ENCODE measurements at places on chromosomes 11 and 22.

DNA sequence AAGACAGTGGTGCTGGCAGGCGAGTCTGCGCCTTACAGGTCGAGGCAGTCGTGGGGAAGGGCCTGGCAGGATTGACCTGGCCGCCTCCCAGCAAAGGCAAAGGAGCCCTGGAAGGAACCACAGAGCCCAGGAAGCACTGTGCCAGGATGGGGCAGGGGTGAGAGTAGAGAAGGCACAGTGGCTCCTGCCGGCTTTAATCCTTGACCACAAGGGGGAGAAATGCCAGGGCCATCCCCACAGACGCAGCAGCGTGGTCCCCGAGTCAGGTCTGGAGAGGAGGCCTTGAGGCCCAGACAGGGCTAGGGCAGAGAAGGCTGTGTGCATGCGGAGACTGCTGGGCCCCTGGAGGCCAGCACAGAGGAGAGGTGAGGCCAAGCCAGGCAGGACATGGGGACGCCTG is 9.9 kb upstream of the NDUFS8 start:
- peak; percentile 26 for DNase-seq

DNA sequence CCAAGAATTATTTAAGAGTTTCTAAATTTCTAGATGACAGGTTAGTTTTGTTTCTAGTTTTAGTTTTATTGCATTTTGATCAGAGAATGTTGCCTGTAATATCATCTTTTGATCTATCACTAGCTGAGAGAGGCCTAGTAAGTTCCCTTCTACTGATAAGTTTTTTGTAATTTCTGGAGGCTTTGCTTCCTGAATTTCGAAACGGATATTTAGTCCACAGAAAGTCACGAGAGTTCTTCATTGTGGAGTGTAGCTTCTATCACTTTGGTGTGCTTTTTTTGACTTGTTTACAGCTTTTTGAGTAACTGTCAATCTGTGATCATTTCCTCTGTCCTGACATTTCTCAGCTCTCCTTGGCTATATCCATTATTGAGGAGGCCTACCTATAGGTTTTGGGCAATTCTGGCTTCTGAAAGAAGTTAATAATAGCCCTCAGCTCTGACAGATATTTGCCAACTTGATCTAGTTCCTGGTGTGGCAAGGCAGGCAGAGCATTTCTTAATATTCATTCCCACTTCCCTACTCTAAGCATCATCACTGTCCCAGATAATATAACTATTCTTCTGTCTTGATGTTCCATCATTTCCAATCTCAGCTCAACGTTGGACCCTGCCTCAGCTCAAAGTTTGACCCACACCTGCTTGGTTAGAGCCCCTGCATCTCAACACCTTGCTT is 171.3 kb downstream of the BLID start:
- DNase-seq: no peak

DNA sequence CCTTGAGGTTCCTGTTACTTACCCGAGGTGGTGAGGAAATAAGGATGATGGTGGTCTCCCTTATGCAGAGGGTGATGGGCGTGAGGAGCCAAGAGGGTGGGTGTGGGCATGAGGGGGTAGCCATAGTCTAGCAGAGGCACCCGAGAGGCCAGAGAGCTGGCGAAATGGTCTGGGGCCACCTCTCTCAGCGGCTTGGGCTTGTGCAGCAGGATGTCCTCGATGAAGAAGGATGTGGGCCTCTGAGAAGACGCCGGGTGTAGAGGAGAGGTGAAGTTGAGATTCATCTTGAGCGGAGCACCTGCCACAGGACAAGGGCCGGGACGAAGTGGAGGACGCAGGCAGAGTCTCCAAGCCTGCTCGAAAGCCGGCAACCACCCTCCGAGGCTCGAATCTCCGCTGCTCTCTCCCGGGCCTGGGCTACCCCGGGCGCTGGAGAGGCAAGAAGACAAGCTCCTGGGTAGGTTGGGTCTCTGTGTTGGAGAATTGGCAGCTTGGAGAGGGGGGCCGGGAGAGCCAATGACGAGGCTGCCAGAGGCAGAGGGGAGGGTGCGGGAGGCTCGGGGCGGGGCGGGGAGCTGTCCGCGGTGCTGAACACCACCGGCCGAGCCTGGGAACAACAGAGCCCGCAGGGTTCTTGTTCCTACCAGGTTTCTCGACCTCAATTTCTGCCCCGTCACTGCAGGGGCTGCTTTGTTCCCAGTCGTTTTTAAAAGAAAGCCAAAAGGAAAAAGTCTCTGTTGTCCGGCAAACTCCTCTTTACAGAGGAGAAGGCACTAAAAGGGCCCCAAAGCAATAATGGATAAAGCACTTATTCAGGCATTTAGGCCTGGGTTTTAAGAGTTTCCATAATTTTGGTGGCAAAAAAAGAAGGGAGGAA is at the start of gene BSX:
Gene BSX, minus strand, starts transcription at position 447 of the 877 bp plus-strand sequence. Its CDS starts 163 bp downstream, at position 284.
- DNase-seq: no peak

DNA sequence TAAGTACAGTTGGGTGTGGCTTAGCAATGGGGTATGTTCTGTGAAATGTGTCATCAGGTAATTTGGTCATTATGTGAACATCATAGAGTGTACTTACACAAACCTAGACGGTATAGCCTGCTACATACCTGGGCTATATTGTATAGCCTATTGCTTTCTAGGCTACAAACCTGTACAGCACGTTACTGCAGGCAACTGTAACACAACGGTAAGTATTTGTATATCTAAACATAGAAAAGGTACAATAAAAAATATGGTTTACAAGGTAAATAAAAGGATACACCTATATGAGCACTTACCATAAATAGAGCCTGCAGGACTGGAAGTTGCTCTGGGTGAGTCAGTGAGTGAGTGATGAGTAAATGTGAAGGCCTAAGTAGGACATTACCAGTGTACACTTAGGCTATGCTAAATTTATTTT is 73.1 kb upstream of the GDPD4 start:
- no peak for DNase-seq

GRCh38 chr11:126281245-126281644 is 1.6 kb upstream of the TIRAP start:
- DNase-seq: no peak

- DNase-seq: no peak
Observed at GRCh38 chr22:48942698-48943566, 884.7 kb downstream of the BRD1 start.

DNA sequence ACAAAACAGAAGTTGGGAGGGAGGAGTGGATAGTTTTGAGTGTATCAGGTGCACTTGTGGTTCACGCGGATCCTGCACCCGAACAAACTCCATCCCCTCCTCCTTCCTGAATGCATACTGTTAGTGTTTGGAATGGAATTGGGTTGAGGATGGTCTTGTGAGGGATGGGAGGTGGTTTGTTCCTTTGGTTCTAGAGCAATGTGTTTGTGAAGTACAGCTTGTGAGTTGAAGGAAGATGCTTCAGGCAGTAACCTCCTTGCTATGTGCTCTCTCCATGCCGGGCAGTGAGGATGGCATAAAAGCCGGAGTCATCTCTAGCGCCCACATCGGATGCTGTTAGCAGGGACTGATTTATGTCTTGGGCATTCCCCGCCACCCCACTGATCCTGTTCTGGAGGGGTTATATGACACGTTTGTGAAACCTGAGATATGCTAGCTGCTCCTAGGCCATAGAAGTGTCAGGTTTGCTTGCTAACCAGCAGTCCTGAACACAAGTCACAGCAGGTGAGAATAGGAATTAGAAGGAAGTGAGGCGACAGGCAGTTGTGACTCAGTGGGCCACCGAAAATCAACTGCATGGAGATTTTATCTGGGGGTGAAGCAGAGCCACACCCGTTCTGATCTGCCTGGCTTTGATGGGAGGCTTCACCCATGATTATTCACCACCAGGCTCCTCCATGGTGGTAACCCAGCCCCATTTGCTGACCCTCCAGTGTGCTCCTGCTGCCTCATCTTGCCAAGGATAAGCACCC is 2.2 kb downstream of the BCR start:
- peak; percentile 66 for DNase-seq

GRCh38 chr11:10923882-10924281 is 66.0 kb upstream of the ZBED5 start:
- DNase-seq: no peak

DNA sequence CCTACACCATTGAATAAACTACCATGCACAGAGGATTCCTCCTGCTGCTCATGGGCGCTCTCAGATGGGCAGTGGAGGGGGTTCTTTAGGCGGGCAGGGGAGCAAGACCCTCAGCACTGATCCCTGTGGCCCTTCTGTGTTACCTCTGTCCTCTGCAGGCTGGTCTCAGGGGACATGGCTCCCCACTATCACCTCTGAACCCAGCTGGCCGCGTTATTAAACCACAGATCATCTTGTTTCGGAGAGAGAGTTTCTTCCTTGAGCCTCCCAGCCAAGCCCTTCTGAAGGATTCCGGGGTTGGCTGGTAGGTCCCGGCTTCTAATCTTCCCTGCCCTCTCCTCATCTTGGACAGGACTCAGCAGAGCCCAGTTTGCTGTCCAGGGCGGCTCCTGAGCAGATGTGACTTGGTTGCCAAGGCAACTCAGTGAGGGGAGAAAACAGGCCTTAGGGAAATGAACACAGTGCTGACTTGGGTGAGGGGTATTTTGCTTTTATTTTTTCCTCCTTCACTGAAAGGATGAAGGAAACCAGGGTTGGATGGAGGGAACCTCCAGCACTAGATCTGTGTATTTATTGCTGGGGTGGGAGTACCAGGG is 13.3 kb downstream of the APOL3 start:
- DNase-seq: peak; percentile 28

Measured in NCI-H1417 (cell line).